ENCODE measurements at places on chromosomes 3 and 15.

DNA sequence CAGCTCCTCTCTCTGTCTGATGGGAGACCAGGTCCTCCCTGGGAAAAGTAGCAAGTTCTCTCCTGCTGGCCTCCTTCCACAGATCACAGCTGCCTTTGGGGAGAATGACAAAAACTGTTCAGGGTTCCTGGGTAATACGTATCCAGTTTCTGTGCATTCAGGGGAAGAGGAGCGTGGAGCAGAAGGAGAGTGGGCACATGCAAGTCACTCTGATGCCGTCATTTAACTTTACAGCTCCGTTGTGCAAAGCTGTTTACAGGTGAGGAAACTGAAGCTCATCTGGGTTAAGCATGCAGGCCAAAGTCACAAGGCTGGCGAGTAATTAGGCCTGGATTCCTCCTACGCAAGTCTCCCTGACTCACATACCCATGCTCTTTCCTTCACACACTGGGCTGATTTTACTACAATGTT lies 7.5 kb upstream of the TM4SF1 start:
- DNase-seq = no peak

DNA sequence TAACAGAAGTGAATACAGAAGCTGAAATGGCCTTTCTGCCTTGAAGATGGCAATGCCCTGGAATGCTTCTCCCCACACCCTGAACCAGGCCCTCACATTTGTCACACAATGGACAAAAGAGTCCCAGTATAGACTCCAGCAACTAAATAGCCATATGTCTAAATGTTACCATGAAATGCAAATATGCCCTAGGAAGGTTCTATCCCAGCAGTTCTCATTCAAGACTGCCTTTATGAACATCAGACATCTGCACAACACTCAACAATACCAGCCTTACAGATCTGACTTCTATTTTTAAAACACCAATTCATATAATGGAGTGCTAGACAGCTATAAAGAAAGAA lies 7.9 kb downstream of the ITGB5 start:
- DNase-seq = no peak

DNA sequence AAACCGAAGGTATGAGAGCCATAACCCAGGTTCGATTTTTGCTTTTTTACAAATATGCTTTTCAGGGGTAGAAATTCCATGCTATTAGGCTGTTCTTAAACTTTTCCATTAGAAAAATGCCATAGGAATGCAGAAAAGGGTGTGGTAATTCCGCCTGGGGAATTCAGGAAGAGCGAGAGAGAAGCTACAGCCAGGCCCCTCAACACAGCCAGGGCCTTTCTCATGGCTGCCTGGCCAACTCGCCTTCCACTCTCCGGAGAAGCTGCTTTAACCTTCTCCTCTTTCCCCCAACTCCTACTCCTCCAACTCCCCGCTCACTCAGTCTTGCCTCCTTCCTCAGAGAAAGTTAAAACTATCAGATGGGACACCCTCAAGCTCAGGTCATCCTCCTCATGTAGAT lies 9.1 kb upstream of the TICRR start:
- DNase-seq = no peak

DNA sequence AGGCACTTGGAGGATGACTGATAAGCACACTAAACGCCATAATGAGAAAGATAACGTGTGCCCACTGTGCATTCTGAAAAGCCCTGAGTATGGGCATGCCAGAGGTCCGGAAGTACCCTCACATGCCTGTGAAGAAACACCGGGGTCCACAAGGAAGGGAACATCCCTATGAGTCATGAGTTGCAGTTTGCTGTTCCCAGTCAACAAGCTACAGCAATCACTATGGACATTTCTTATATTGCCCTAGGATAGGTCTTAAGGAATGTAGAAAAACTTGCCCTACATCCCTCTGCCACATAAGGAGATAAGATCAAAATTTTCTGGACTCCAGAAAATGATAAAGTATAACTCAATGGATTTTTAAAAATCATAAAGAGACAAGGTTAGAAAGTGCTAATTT lies 9.9 kb downstream of the MB21D2 start:
- DNase-seq = no peak

DNA sequence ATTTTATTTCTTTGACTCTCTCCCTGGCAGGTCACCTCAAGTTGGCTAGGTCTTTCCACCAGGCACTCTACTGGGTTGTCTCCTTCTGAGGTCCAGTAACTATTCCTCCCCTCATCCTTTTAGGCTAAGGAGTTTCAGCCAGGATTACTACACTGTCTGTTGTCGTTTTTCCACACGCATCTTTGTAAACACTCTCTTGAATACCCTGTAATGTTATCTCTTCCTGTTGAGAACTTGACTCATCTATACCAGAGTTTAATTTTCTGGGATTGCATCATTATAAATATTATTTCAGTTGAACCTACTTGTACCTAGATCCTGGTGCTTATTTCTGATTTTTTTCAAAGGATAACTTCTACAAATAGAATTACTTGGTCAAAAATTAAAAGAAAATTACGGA lies 138.3 kb downstream of the SQOR start:
- no peak for DNase-seq

- no peak for DNase-seq
These were observed 170.6 kb downstream of the MINAR1 start for GRCh38 chr15:79602731-79603130.

GRCh38 chr3:59258550-59259260 lies 208.9 kb upstream of the CFAP20DC start:
- no peak for DNase-seq

- no peak for DNase-seq
These were observed 87.8 kb downstream of the IGF2BP2 start for GRCh38 chr3:185737020-185737419.

DNA sequence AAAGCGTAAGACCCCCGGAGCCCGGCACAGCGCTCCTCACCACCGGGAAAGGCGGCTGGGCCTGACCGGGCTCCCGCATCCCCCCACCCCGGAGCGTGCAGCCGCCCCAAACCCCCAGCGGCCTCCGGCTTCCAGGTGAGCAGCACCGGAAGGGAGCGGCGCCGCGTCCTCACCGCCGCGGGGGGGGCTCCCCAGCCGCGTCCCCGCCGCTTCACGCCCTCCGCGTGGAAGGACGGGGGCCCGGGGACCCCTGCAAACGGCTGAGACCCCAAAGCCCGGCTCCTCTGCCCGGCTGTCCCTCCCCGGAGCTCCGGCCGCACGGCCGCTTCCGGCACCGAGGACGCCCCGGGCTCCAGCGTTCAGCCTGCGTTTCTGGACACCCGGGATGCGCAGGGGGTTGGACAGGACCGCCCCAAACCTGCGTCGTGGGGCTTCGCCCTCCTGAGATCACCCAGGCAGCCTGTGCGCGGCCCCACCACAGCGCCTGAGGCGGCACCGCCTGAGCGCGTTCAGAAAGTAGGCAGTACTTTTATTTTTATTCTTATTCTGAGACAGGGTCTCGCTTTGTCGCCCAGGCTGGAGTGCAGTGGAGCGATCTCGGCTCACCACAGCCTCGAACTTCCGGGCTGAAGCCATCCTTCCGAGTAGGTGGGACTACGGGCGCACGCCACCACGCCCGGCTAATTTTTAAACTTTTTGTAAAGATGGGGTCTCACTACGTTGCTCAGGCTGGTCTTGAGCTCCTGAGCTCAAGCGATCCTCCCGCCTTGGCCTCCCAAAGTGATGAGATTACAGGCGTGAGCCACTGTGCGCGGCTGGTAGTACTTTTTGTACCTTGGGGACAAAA lies 51.6 kb upstream of the BLM start:
- DNase-seq = no peak

DNA sequence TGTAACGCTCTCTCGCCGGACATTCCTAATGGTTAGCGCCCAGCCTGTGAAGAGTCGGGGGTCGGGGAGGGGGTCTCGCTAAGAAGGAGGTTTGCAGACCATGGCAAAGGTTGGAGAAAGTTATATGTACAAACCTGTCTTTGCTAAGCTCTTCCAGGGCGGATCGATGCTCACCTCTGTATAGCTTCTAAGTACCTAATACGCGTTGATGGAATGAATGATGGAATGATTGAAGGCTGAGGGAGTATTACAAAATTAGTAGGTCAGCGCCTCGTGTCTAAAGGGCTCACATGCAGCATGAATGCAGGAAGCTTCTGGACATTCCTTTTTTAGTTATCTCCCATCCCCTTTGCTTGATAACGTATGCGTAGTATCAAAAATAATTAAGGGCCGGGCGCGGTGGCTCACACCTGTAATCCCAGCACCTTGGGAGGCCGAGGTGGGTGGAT lies 305 bp upstream of the KPNA1 start:
- no peak for DNase-seq

GRCh38 chr3:156787926-156788663 lies 38.1 kb upstream of the LEKR1 start:
- DNase-seq = no peak

- no peak for DNase-seq
These were observed 192.0 kb downstream of the TPRG1 start for GRCh38 chr3:189363590-189364255.

DNA sequence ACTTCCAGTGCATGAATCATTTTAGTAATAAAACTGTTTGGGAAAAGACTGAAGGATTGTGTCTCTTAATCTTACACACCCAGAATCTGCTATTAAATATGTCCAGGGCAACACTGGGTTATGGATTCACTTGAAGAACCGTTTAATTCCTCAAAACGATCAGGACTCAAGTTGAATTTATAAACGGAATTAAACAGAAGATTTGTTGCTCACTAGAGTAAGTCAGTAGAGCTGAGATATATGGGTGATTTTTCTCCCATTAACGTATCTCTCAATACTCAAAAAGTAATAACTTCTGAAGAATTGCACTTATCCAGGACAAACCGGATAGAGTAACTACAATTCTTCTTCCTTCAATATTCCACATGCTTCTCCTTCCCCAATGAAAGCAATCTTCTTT lies 41.1 kb upstream of the LIPC start:
- no peak for DNase-seq

- DNase-seq = peak; percentile 16
These were observed 78.5 kb upstream of the FAM174B start for GRCh38 chr15:92733934-92734521.

- DNase-seq = no peak
These were observed 74.4 kb downstream of the P2RY1 start for GRCh38 chr3:152909180-152909883.

DNA sequence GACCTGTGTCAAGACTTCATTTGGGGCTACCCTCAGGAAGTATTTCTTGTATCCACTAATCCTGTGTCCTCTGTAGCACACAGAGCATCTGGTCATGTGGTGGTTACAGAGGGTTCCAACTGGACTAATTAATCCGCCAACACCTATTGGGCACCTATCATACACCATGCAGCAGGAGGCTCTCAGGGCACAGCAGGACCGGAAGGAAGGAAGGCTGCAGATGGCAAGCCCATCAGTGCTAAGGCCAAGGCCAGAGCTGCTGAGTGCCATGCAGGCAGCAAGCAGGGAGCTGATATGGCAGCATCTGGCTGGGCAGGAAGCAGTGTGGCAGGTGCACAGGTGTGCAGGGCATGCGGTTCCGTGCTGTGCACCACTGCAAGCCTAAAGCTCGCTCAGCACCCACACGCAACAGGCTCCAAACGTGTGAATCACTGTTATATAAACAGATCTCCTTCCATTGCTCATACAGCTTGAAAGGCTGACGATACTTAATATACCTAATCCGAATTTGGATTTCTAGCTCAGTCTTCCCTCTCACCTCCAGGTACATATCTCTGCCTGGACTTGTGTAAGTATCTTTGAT lies 64.4 kb upstream of the SNRPA1 start:
- DNase-seq = no peak

DNA sequence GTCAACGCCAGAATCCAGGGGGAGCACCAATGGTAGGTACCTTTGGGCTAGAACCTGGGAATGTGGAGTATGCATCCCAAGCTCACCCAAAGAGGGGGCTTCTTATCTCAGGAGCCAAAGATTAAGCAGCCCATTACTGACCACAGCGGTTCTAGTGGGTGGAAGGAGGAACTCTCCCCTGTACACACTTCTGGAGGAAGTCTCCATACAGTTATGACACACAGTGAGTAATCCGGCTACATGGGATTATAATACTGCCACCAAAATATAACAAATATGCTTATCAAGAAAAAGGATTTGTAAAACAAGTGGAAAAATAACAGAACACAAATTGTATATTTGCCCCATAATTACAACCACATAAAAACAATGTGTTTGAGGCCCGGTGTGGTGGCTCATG lies 8.4 kb downstream of the MYO1E start:
- no peak for DNase-seq

GRCh38 chr15:31970007-31970406 lies 60.3 kb upstream of the CHRNA7 start:
- no peak for DNase-seq

GRCh38 chr15:74387141-74387541 lies 19.7 kb upstream of the CYP11A1 start:
- DNase-seq = no peak

GRCh38 chr15:71730277-71731144 lies 79.8 kb upstream of the NR2E3 start:
- peak; percentile 3 for DNase-seq

DNA sequence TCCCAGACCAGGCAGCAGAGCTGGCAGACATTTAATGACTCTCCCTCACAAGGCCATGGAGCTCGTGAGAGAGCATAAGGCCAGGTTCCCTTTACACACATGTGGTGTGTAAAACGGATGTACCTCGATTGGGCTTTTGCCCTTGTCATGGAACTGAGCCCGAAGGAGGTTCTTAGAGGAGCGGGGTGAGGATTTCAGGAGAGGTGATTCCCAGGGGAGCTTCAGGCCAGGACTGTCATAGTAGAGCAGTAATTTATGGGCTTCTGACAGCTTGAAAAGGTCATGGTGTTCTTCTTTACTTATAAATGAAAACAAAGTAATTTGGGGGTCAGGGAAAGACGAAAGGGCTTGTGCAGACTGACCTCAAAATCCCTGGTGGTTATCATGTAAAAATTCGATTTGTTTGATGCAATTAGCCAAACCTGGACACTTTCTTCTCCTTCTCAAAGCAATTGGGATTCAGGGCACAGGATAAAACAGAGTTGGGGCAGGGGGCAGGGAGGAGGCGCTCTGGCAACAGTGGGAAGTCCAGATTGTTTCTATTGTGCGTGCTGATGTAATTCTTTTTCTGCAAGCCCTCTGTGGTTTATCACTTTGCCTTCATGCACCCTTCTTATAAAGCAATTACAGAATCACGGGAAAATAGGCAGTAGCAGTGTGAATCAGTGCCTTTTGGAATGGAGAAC lies 51.0 kb downstream of the CACNA1D start:
- DNase-seq = no peak

DNA sequence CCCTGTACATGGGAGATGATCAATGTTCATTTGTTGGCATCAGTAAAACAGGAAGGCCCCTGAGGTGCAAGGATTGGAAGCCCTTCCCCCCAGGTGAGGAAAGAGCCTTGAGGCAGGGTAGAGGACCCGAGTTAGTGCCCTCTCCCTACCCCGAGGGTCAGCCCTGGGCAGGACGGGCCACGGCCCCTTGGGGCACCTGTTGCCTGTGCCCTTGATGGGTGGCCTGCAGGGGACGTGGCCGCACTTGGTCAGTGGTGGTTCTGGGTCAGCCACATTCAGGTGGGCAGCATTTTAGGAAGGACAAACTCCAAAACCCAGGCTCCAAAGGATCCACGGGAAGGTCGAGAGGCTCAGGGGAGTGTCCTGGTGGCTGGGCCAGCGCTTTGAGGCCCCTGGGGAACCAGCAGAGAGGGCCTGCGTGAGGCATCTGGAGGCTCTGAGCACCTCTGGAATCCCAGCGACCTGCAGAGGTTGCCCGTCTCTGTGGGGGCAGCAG lies 15.8 kb upstream of the RPUSD3 start:
- no peak for DNase-seq

GRCh38 chr3:55445551-55445950 lies 41.6 kb downstream of the WNT5A start:
- DNase-seq = no peak

All from substantia nigra (tissue), 51 donors.